ENCODE measurements at places on chromosomes 1 and 21.

DNA sequence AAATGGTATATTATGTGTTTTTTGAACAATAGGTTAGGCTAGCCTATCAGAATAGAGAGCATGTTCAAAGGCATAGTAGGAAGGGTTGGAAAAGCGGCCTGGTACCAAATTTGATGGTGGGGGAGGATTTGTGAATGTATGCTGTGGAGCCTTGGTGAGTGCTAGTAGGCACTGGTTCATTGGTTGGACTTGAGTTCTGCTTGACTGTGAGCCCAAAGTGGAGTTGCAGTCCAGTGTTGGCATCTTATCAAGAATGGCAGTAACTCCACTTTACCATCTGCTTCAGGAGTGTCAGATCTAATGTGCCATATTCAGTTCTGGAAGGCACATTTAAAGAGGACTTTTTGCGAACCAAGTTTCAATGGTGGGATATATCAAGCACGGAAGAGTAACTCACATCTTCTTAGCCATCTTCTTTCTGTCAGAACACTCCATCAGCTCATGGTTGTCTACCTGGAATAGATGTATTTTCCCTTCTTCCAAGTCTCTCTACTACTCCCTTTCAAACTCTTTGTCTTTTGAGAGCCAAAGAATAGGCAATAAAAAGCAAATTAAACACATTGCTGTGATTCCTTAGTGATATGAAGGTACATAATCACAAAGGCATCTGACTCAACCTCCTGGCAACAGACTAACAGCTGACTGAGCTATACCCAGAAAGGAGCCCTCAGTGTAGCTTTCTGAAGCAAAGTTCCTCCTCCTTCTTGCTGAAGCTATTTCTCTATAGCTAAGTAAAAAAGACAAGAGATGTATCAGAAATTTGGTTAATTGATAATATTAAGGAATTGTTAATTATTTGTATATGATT lies 21.7 kb downstream of the LRRC8B start:
- DNase-seq: peak; percentile 3

GRCh38 chr1:1212780-1213344 lies 1.1 kb downstream of the TNFRSF4 start:
- DNase-seq: no peak

- DNase-seq: no peak
These were observed 54.9 kb downstream of the AK5 start for GRCh38 chr1:77336729-77337128.

DNA sequence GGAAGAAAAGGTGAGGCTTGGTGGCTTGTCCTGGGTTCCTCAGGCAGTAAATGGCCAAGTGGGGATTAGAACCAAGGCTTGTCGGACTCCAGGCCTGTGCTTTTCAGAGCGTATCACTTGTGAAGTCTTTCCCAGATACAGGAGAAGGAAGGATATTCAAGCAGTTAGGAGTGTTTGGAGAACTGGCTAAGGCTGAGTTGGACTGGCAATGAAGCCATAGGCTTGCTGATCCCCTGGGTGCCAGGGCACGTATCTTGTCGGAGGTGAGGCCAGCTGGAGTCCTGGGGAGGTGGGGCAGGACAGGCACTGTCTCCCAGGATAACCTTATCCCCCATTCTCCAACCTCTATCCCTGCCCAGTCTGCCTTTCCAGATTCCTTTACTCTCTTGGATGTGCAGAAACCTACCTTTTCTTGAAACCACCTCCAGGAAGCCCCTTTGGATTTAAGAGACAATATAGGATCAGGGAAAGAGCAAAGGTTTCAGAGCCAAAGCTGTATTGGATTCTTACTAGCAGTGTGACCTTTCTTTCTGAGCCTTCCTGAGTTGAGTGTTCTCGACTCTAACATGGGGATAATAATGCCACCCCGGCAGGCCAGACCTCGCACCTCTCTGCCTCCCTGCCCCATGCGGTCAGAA lies 18.2 kb downstream of the WNT4 start:
- no peak for DNase-seq

GRCh38 chr1:15736892-15737261 lies 819 bp downstream of the SLC25A34 start:
- DNase-seq: no peak

GRCh38 chr1:40880813-40881549 lies 18.8 kb upstream of the CITED4 start:
- DNase-seq: no peak

DNA sequence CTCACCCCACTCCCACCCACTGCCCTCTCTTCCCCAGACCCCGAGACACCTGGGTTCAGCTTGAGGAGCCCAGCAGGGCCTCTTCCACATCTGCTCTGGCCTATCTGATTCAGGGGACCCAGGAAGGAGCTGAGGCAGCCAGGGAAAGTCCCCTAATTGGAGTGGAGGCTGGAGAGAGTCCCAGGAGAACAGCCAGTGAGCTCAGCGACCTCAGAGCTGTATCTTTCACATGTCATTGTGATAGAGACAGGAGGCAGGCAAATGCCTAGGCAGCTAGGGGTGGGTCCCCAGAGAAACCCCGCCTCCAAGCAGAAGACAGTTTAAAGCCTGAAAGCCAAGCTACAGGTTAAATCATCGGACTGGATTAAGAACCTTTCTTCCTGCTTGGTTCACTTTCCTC lies 122.7 kb downstream of the MATN1 start:
- DNase-seq: no peak

GRCh38 chr1:230102046-230102445 lies 35.0 kb downstream of the GALNT2 start:
- DNase-seq: no peak

GRCh38 chr1:7620196-7620595 lies 150.9 kb upstream of the VAMP3 start:
- DNase-seq: no peak

DNA sequence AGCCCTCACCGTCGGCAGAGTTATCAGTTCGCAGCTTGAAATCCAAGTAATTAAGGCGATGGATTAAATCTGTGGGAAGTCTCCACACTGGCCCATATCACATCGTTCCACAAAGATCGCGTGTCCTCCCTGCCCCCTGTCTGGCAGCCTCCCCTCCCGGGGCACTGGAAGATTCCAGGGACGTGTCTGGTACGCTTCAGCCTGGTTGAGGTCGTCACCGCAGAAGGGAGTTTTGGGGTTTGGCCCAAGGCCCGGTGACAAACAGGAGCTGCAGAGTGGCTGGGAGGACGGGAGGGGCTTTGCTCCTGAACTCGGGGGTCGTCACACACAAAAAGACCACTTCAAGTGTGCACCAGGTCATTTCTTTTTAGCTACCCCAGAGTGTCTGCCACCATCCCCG lies 51.1 kb downstream of the PRDM16 start:
- no peak for DNase-seq

GRCh38 chr1:12436817-12437599 lies 181.0 kb downstream of the DHRS3 start:
- DNase-seq: peak; percentile 81

DNA sequence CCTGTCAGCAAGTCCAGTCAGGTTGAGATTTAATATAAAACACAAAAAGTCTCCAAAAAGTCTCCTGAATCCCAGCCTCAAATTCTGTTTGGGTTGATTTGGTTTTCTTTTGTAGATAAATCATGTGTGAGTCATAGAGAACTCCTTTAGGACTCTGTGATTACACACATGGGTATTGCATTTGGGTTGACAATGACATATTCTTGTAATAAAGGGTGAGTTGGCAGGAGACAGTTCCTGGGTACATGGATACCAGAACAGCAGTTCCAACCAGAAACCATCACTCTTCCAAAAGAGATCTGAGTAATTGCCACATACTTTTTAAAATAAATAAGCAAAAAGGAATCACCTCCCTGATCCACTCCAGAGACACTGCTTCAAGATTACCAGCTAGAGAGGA lies 8.9 kb downstream of the CR2 start:
- DNase-seq: peak; percentile 1

DNA sequence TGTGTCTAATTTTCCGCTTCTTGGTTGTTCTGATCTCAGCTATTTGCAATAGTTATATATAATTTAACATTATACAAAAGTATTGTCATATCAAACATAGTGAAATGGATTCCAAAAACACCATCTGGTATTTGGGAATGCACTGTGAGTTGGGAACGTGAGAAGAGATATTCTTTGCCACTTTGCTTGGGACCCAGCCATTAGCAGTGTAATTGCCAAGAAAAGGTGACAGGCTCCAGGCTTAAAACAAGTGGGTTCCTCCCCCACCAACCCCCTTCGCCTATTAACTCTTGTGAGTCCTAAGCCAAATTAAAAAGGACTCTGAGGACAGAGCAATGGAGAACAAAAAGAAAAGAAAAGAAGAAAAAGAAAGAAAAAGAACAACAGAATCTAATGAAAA lies 186.7 kb upstream of the NFIA start:
- DNase-seq: no peak

DNA sequence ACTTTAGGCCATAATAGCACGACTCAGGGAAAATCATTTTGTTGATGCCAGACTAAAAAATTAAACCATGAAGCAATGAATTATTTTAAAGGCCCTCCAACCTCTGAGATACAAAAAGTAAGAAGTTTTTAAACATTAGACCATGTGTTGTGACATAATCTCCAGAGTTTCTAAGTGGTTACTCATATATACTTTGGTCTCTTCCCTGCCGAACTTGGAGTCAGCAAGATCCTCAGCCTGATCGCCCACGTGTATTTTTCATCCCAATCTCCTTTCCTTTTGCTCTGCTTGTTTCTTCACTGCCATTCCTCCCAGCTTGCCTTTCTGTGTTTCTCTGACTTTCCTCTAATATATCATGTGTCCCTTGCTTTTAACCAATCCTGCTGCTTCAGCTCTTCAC lies 3.8 kb downstream of the ARV1 start:
- DNase-seq: peak; percentile 61

- no peak for DNase-seq
These were observed 146.0 kb downstream of the PBX1 start for GRCh38 chr1:164704954-164705353.

GRCh38 chr1:1899266-1899966 lies 8.5 kb upstream of the GNB1 start:
- no peak for DNase-seq

DNA sequence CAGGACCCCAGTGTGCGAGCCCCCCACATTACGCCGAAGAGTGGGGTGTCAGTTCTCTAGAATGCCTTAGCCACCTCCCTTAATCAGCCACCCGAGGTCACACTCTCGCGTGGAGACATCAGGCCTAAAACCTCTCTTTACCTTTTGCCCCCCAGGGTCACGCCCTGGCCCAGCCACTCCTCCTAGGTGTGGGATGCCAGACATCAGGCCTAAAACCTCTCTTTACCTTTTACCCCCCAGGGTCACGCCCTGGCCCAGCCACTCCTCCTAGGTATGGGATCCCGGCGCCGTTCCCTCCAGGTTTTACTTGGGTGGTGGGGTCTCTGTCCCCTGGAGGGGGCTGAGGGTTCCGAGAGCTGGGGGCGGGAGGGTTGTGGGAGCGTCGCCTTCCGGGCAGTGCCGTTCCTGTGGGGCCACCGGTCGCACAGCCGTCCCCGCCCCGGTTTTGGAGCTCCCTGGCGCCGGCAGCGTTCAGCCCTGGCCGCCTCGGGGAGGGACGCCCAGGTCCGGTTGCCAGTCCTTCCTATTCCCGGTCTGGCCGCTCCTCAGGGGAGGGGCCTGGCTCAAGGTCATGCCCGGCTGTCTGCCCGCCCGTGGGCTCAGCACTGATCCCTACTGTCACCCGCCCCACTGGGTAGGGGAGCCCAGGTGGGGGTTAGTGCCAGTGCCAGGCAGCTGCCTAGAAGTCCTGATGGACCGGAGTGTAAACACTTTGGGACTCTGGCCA lies 882 bp downstream of the VPS13D start:
- peak; percentile 50 for DNase-seq

DNA sequence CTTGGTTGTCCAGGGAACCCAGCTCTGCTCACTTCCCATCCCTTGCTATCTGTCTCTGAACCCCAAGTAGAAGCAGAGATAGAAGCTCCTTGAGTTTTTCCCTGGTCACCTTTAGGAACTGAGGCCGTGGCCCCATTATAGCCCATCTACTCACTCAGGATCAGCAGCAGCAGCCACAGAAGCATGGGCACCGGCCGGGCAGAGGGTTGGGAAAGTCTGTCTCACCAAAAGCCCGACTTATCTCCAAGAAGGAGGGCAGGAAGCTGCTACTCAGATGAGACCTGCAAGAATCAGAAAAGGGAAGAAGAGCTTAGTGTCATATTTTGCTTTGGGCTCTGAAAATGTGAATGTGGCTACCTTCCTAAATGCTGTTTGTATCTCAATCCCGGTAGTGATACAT lies 264 bp downstream of the FCRL3 start:
- DNase-seq: no peak

- DNase-seq: peak; percentile 18
These were observed 56.4 kb downstream of the ETS2 start for GRCh38 chr21:38861989-38862683.

DNA sequence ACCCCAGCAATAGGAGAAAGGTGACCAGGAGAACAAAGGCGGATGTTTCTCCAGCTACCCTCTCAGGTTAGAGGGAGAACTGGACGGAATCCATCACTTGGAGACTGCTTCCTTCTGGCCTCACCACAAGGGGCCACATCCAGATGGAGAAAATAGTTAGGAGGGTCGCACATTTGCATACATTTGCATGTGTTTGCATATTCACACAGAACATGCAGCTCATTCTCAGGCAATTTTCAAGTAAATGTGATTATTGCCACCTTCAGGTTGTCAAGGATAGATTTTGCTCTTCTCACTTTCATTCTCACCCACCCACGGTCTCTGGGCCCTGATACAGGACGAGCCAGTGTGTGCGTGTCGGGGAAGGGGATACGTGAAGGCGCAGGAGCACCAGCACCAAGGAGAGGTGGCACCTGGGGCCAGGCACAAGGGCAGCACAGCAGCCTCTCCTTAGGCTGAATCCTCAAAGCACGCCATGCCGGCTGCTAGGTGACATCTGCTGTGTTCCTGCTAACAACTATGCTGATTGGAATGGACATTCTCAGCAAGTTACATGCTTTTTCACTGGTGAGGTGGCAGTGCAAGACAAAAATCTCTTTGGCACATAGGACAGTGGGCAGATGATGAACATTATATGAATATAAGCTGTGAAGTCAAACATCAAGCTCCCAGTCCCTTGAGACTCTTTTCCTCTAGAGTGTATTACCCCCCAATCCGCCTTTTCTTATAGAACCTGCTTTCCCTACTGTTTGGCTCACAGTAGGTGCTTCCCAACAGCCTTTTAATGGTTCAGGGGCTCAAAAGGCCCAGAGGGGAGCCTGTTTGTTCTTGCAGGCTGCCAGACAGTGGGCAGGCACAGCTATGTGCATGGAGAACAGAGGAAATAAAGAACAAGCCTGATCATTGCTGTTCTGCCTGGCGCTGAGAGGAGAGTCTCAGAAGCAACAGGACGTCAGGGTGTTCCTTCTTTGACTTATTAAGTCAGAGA lies 14.3 kb downstream of the ACKR1 start:
- DNase-seq: no peak

GRCh38 chr1:159239551-159240220 lies 35.0 kb downstream of the ACKR1 start:
- DNase-seq: no peak

DNA sequence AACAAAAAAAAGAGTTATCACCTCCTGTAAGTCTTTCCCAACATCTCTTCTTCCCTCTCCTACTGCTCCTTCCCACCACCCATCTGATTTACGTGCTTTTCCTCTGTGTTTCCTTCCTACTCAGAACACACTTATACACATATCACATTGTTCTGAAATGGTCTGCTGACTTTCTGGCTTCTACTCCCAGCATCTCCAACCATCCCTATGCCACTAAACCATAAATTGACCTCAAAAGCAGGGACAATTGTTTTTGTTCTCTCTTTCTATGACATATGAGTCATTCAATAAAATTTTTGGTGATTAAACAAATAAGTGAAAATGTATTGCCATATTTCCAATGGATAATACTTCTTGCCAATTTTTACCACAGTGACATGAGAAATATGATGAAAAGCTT lies 8.2 kb downstream of the GOLPH3L start:
- DNase-seq: no peak
